Activated T-cell treated with anti-CD3 and anti-CD28 coated beads, Interleukin-2, amount 50 U/mL, for 72 hours (primary cell): ENCODE measurements at places on chromosomes 11 and 22.

DNA sequence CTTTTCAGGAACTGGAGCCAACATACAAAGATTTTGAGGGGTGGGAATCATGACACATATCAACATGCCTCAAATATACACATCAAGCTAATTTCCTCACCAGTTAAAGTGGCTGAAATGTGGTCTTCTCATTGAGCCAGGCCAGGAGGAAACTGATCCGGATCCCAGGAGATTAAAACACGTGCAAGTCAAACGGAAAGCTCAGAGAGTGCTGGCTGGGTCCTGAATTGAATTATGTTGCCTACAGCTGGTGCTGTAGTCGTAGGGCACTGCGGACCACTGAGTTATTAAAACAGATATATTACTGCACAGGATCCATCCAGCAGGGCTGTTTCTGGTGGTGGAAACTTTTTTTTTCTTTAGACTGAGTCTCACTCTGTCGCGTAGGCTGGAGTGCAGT, 14.1 kb upstream of the WNT7B start:
- no peak for DNase-seq

DNA sequence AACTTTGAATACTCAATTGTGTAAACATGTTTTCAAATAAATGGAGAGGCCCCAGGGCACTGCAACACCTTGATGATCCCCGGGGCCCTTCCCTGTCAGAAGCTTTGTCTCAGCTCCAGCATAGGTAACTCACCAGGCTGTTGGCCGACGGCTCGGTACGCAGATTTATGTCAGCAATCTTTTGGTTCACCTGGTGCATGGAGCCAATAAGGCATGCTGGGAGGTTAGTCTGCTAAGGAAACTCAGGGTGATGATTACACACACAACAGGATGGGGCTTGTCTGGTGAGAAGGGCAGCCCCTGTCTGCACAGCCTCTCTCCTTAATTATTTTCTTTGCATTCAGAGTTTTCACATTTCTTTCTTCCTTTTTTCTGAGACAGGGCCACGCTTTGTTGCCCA, 10.8 kb downstream of the FAM227A start:
- DNase-seq = no peak

GRCh38 chr11:73210916-73211667, 7.0 kb upstream of the P2RY2 start:
- no peak for DNase-seq

- DNase-seq = no peak
Observed at GRCh38 chr22:17956630-17957029, 67.7 kb downstream of the MICAL3 start.

DNA sequence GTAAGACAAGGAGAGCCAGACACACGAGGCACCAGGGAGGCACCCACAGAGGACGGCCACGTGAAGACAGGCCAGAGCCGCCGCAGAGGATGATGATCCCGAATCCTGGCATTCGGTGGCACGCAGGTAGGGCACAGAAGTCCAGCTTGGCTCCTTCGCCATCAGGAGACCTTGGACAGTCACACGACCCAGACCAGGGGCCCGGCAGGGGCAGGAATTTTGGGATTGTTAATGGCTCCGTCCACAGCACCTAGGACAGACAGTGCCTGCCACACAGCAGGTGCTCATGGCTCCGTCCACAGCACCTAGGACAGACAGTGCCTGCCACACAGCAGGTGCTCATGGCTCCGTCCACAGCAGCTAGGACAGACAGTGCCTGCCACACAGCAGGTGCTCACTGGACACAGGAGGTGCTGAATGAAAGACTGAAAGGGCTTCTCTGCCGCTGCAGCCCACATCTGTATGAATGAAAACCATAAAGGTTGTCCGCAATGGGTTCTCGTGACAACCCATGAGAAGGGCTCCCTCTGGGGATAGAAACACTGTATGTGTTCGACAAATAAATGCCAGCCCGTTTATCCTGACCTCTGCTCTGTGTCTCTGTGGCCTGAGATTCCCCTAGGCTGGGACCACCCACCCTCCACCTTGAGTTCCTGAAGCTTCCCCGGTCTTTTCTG, 341.6 kb downstream of the CTTN start:
- DNase-seq = no peak
